ENCODE measurements at places on chromosomes 13 and 19.

GRCh38 chr19:13134626-13135025 lies 15.5 kb downstream of the STX10 start:
- no peak for DNase-seq

- DNase-seq, result no peak
Measured at GRCh38 chr13:35785576-35786303, 309.3 kb upstream of the MAB21L1 start.

DNA sequence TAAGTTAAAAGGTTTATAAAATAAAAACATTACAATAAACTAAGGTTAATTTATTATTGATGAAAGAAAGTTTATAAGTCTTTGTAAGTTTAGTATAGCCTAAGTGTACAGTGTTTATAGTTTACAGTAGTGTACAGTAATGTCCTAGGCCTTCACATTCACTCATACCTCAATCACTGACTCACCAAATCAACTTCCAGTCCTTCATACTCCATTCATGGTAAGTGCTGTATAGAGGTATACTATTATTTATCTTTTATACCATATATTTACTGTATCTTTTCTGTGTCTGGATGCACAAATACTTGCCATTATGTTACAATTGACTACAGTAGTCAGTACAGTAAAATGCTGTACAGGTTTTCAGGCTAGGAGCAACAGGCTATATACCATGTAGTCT lies 490.0 kb downstream of the GPC6 start:
- no peak for DNase-seq

DNA sequence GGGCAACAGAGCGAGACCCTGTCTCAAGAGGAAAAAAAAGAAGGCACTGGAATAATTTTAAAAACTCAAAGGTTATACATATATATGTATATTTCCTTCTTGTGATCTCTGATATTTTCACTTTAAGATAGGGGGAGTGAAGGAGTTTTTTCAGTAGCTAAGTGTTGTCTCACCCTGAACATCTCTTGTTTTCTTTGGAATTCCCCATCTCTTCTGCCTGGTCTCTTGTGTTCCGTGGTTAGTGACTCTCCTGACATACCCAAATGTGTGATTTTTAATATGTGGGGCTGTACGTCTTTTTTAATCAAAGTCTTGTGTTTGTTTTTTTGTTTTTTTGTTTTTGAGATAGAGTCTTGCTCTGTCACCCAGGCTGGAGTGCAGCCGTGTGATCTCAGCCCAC lies 15.3 kb upstream of the KCTD4 start:
- no peak for DNase-seq

DNA sequence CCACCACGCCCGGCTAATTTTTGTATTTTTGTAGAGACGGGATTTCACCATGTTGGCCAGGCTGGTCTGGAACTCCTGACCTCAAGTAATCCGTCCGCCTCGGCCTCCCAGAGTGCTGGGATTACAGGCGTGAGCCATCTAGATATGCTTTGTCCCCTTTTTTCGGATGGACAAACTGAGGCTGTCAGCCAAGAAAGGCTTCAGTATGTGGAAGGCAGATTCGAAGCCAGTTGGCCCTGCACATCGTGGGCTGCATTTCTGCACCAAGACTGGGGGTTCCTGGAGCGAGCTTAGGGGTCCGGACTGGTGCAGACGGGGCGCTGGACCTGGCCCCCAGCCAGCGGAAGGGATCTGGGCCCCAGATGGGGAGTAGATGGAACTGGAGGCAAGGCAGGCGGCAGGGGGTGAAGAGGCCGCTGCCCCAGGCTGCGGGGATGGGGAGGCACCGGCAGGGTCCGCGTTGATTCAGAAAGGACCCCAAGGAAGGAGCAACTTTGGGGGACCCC lies 9.7 kb upstream of the JUND start:
- no peak for DNase-seq

DNA sequence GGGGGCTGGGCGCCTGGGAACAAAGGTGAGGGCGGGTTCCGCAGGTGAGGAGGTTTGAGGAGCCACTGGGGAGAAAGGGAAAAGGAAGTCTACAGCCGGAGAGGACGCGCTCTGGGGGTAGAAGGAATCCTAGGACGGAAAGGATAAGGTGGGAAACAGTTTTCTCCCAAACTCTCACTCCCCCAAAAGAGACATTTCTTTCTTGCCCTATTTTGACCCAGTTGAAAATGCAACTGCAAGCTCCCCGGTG lies 651 bp upstream of the POLR1D start:
- DNase-seq, result no peak

DNA sequence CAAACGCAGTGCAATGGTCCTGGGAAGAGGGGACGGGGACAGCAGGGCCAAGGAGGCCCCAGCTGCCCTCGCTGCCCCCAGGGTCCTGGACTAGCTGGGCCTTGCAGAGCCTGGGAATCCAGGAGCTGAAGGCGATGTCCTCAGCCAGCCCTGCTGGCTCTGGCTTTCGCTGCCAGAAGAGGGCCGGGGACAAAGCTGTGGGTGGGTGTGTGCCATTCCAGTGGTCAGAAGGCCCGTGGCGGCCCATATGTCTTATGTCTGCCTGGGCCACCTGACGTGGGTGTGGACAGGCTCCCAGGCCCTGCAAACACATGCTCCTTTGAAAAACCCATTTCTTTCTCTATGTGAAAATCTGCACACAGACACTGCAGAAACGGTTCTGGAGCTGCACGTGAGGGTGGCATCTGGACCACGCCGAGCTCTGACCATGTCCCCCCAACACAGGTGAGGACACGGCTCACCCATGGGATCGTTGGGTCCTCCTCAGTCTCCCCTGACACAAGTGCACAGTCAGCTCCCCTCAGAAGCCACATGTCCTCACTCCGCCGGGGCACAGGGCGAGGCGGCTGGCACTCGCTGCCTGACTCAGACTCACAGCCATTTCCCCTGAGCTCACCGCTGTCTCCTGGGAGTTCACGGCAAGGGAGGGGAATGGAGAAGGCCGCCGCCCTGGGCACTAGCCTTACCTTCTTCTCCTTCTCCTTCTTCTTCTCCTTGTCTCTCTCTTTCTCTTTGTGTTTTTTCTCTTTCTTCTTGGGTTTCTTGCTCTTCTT lies 16.9 kb downstream of the IZUMO4 start:
- no peak for DNase-seq

DNA sequence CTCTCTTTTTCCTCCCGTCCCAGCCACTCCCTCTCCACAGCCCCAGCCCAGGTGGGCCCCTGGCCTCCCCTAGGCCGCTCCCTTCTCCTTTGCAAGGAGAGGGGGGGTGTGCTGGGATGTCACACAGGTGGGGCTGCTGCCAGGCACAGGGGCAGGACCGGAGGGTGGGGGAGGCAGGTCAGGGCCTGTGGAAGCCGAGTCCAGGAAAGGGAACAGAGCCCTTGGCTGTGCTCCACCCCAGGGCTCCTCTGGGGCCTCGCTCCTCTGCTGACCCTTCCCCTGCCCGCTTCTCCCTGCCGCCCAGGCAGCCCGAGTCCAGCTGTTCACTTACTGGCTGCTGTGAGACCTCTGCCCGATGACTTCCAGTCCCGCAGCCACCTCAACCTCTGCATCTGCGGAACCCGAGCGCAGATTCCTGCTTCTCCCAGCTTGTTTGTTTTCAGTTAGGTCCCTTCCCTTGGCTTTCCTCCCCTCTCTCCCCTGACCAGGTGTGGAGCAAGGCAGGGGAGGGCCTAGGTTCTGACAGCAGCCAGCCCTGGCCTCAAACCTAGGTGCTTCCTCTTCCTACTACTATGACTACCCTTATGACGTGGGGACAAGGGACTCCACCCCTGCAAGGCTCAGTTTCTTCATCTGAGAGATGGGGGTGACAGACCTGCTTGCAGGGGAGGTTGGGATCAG lies 850 bp upstream of the KLK11 start:
- no peak for DNase-seq

- DNase-seq, result no peak
Measured at GRCh38 chr13:61383111-61383510, 32.5 kb downstream of the PCDH20 start.

GRCh38 chr13:33193428-33193974 lies 92.1 kb downstream of the STARD13 start:
- DNase-seq, result no peak

DNA sequence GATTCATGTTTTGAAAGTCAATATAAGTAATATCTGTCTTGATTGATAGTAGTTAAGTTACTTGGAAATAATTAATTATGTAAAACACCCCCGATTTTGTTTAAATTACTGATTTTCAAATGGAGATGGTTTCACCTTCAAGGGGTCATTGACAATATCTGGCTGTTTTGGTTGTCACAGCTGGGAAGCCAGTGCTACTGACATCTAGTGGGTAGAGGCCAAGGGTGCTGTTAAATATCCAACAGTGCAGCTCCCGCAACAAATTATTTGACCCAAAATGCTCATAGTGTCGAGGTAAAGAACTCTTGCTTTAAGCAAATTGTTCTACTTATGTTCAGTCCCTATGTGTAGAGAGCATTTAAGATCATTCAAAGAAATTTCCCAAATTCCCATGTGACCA lies 50.6 kb upstream of the PCDH20 start:
- DNase-seq, result peak; percentile 1

DNA sequence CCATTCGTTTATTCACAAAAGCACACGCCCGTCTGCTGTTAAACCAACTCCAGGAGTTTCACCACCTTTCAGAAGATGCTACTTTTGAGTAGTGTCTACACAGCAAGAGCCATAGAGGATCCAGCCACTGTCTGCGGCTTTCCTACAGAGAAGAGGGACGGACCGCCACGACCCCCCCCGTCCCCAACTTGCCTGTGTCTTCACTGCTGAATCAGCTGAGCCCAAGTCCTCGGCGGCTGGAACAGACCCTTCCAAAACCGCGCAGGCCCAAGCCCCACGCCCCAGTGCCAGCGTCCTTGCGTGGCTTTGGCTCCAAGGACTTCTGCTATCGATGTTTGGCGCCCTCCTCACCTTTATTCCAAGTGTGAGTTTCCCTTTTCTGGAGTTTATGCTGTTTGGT lies 65.1 kb downstream of the SPACA7 start:
- no peak for DNase-seq

DNA sequence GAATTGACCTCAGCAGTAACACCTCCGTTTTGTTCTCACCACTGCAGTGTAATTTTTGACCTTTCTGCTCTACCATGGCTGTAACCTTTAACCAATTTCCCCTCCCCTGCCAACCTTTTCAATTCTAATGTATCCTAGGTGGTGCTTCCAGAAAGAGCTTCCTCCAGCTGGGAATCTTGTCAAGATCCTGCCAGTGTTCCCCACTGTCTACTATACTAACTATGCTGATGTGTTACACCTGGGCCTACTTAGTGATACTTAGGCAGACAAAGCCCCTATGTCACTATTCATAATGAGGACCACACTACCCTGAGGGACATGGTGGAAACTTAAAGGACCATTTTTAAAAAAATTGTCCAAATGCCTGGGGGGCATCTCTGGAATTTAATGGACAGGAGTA lies 41.0 kb downstream of the MBNL2 start:
- no peak for DNase-seq

DNA sequence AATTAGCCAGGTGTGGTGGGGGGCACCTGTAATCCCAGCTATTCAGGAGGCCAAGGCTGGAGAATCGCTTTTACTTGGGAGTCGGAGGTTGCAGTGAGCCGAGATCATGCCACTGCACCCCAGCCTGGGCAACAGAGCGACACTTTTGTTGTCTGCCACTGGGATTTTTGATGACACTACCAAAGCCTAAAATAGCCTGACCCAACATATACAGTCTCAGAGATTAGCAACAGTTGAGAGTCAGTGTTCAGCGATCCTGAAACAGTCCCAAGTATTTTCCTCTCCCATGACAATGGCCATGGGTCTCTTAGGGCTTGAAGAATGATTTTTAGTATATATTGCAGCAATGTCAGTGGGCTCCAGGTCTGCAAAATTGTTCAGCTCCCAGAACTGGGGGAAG lies 32.9 kb downstream of the SLC25A30 start:
- DNase-seq, result no peak

DNA sequence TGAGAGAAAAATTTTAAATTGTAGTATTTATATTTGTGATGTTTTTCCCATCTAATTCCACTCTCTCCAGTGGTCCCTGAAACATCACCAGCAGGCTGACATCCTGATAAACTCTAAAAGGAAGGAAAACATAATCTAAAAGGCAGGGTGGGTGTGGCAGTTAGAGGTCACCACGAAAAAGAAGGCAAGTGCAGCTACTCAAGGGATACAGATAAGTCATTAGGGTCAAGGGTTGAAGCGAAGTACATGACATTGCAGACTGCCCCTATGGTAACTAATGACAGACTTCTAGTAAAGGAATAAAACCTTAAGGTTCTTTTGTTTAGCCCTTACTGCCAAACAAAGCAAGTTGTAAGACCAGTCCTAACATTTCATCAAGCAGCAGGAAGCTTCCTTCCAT lies 6.0 kb upstream of the NEK3 start:
- DNase-seq, result no peak

DNA sequence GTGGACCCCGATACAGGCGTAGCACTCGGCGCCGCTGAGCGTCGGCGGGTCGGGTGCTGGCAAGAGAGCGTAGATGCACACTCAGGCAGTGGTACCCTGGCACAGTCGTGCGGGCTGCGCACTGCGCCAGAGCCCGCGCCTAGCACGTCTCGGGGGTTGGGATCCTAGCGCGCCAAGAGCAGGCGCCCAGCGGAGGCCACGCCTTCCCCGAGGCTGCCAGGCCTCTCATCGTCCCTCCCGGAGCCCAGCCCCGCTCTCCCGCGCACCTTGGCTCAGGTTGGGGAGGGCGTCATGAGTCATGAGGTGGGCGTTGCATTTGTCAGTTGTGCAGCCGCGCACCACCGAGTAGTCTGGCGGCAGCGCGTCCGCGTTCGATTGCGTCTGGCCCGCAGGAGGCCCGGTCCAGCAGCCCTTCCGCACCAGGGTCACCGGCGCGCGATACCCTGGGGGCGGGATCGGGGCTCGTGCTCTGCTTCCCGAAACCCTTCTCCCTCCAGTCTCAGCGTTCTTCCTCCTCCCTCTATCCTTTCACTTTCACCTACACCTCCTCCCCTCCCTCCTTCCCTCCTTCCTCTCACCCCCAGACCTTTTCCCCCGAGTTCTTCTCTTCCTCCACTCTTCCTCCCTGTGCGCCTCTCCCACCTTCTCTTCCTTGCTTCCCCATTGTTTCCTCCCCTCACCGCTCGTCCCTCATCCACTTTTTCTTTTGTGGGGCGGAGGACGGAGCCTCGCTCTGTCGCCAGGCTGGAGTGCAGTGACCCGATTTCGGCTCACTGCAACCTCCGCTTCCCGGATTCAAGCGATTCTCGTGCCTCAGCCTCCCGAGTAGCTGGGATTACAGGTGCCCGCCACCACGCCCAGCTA lies 3.5 kb downstream of the LYPD5 start:
- peak; percentile 45 for DNase-seq

DNA sequence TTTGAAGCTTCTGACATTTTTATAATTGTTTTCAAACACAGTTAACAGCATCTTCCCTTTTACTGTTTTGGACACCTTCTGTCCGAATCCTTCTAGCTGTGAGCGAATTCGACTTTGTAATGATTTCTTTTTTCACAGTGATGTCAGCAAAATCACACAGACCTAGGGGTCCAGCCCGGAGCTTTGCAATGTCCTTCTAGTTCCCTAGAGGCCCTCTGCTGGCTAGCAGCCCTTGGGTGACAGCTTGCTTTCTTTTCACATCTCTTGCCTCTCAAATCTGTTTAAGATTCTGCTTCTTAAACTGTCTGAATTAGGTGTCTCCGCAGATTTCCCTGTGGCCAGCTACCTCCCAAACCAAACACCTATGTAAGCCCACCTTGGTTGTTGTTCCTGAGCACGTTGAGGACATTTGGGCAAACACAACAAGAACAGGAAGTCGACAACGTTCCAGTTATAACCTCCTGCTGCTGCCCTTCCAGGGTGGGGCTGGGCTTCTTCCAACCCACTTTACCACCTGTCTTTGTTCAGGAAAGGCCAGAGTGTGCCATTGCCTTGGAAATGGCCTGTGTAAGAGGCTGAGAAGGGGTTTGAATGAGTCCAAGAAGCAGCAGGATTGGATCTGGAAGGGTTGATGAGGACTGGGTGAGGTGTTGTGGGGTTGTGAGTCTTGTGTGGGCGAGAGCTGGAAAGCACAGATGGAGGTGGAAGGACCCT lies 123.1 kb downstream of the ATP8A2 start:
- DNase-seq, result no peak

- no peak for DNase-seq
Measured at GRCh38 chr13:83450591-83450990, 431.7 kb downstream of the SLITRK1 start.
